Activated effector memory CD4-positive, alpha-beta T cell treated with Interleukin-2 at 50 U/mL for 16 hours (primary cell): ENCODE measurements at places on chromosomes 2 and 18.
A peak's percentile ranks its signal among the peaks of the same experiment; 100 is the strongest.

GRCh38 chr18:57084331-57085271 is 62.3 kb upstream of the BOD1L2 start:
- DNase-seq = no peak

DNA sequence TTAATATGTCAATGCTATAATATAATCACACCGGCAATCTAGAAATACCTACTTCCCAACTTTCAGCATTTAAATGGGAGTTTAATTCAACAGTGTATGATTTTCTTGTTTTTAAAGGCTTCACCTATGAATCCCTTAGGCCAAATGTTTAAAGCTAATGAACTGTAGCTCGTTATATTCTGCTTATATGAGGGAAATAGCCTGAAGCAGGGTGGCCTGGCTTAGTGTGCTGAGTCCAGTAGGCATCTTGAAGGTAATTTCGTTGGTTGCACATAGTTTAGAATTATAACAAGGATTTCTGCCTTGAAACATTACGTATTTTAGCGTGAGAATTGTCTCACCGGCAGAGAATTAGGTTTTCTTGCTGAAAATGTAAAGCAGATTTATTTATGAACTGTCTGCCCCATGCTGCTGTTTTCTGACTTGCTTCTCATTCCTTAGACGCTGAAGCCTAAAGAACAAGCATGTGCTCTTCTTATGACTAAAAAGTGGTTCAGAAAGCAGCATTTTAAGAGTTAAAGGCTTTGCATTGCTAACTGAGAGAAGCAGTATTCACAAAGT is 433.7 kb upstream of the RAB12 start:
- DNase-seq = no peak

DNA sequence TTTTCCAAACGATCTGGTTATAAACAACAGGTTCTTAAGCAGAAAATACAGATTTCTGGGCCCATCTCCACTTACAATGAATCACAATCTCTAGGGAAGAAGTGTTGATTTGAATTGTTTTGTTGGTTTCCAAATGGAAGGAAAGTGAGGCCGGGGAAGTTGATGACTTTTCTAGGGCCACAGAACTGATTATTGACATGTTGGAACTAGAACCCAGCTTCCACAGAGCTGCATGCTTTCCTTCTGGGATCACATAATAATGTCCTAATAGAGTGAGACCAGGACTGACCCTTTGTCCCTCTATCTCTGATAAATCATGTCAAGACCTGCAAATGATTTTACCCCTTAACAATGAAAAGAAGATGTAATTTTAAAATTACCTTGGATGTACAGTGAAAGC is 332.2 kb downstream of the OSR1 start:
- DNase-seq = no peak

GRCh38 chr2:130837811-130838565 is 1.3 kb downstream of the ARHGEF4 start:
- no peak for DNase-seq

DNA sequence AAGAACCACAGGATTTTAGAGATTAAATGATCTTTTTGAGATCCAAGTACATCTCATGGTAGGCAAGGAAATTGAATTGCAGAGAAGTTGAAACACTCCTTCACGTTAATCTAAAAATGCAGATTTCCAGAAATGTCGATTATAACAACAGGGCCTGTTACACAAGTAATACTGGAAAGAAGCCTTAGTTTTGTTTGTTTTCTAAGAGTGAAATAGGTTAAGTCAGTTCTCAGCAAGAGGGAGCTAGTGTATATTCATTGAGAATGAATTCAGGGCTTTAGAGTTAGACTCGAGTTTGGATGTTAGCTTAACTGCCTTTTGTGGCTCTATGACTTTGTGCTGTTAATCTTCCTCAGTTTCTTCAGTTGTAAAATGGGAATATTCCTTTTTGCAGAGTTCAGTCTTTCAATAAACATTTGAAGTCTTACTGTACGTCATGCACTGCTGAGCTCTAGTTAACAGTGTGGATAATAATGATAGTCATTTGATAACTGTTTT is 926 bp downstream of the NDUFV2 start:
- no peak for DNase-seq

DNA sequence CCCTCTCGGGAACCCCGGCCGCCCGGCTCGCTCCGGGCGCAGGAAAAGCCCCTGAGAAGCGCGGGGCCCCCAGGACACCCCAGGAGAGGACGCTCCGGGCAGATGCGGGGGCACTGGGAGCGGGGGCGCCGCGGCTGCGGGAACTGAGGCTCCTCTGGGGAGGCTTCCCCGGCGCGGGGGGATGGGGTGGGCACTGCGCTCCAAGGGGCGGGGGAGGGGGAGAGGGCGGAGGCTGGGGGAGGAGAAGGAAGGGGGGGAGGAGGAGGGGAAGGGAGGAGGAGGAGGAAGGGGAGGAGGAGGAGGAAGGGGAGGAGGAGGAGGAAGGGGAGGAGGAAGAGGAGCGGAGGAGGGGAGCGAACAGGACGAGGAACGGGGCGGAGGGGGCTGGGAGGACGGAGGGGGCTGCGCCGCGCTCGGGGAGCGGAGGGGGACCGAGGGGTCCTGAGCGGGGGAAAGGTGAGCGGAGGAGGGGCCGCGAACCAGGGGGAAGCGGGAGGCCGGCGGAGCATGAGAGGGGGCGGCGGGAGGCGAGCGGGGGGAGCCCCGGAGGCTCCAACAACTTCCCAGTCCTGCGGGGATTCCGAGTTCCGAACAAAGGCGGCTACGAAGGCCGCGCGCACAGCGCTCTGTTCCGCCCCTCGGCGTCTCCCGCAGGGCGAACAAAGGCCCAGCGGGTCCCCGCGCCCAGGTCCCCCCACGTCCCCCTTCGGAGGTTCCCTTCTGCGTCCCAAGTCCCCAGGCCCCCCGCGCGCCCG is 742 bp downstream of the PXDN start:
- no peak for DNase-seq

DNA sequence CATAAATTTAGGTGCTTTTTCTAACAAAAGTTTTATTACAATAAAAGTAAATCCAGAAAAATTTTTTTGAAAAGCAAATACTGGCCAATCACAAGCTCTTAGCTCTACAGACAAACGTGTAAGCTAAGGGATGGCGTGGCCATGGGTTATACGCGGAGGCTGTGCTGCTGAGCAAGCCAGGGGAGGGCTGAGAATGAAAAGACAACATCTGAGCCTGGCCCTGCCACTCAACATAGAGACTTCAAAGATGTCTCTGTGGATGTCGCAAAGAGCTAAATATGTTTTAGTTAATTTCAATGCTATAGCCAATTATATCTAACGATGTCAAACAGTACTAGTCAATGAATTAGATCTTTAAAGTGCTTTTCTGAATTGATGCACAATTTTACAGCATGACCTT is 33.3 kb upstream of the NT5DC4 start:
- no peak for DNase-seq

GRCh38 chr18:36186461-36187192 is 670 bp upstream of the MOCOS start:
- no peak for DNase-seq

GRCh38 chr18:70448588-70448987 is 159.7 kb downstream of the SOCS6 start:
- no peak for DNase-seq

- DNase-seq = peak; percentile 71
Measured at GRCh38 chr2:25286025-25286400, 55.7 kb downstream of the DNMT3A start.

GRCh38 chr2:238784671-238785527 is 63.0 kb upstream of the TWIST2 start:
- peak; percentile 24 for DNase-seq

DNA sequence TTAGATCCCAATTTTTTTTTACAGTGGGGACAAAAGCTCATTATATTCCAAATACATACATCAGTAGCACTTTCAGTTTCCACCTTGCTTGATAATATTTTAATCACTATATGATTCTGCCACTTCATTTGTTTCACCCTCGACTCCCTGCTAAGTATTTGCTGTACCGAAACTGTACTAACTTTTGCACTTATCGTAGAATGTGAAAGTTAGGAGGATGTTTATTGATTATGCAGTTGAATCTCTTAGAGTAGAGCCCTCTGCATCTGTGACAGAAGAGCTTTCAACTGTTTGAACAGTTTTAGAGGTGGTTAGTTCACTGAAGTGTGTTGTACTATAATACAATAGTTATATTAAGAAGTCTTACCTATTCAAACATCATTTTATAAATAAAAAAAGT is 20.8 kb downstream of the NCOA1 start:
- no peak for DNase-seq

DNA sequence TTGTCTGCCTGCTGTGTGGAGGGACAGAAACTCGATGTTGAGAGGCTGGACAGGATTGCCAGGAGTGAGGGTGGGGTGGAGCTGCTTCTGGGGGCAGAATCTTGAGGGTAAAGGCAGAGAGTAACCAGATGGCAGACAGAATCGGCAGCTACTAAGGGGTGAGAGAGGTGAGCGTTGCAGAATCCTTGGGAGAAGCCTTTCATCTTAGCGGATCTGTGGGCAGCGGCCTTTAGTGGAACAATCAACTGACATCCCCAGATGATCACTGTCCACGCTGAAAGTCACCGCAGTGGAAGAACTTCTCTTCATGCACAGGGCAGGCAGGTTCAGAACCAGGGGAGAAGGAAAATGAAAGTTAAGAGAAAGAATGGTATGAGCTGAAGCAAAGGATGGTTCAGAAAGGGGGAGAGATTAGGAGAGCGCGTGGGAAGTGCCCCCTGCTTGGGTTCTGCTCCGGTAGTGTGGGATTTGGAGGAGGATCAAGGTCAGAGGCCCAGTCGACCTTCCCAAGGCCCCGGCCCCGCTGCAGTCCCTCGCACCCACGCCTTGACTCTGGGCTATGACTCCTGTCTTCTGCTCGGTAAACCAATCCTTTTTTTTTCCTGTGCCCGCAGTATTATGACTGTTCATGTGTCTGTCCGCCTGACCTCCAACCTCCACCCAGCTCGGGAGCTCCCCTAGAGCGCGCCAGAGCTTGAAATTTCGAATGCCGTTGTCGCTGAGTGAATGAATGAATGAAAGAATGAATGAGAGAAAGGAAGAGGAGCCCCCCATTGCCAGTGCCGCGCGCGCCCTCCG is 584 bp downstream of the BOLA3 start:
- DNase-seq = no peak

DNA sequence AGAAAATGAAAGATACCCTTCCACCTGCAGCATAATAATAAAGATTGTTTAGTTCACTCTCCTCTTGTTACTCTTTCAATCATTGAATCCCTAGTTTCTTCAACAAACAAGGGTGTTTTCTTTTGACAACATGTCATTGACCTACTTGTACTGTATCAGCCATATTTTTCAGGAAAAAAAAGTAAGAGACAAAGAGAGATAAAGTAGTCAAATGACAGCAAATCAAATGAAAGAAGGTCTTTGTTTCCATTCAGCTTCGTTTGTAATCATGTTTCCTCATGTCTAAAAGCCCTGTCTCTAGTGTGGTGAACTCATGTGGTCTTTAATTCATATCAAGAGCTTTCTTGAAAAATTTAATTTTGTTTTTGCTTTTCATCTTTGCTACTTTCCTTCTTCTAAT is 557.8 kb upstream of the LRATD1 start:
- no peak for DNase-seq

GRCh38 chr2:72994282-72994990 is 77.1 kb downstream of the SFXN5 start:
- DNase-seq = no peak
